ENCODE measurements at places on chromosomes 12 and 14. TPM values are rescaled to one million over a fixed set of nuclear protein-coding genes. Genes with fewer than 3 reads are reported as not detected.

The NFATC4 gene
- 33.5 TPM for total RNA-seq

The PROX2 gene
- not detected for total RNA-seq

The KRT7 gene
- total RNA-seq = 3.9 TPM

The TSHR gene
- not detected for total RNA-seq

The WDHD1 gene
- 1.8 TPM for total RNA-seq

The ACVRL1 gene
- total RNA-seq = 81.4 TPM

The MGST1 gene
- total RNA-seq = 1,071 TPM

The KERA gene
- total RNA-seq = not detected

The TMEM106C gene
- 49.7 TPM for total RNA-seq

The GDF3 gene
- total RNA-seq = not detected

The KRT75 gene
- total RNA-seq = not detected

The ANKRD33 gene
- total RNA-seq = not detected

The SSTR1 gene
- 0.94 TPM for total RNA-seq

The MYO1H gene
- total RNA-seq = not detected

The CACNA2D4 gene
- 15.4 TPM for total RNA-seq

The MYBPC1 gene
- 0.66 TPM for total RNA-seq

The FBRSL1 gene
- 2.4 TPM for total RNA-seq

The KRT72 gene
- not detected for total RNA-seq

The PLEKHD1 gene
- not detected for total RNA-seq

The LPAR5 gene
- total RNA-seq = 0.82 TPM

The SLC6A15 gene
- total RNA-seq = 8.3 TPM

The ARMH4 gene
- 3.1 TPM for total RNA-seq

The PLEK2 gene
- total RNA-seq = not detected

The RNASE12 gene
- total RNA-seq = not detected

The ZDHHC22 gene
- total RNA-seq = not detected

The HOXC4 gene
- 1.1 TPM for total RNA-seq

The SYNDIG1L gene
- 0.34 TPM for total RNA-seq

The NGB gene
- total RNA-seq = not detected

The TSPAN8 gene
- total RNA-seq = 9.5 TPM

The MMP17 gene
- total RNA-seq = 13.0 TPM

The CFAP251 gene
- 10.6 TPM for total RNA-seq

The BHLHE41 gene
- total RNA-seq = 21.8 TPM

The SLC17A8 gene
- total RNA-seq = not detected

The RNASE3 gene
- total RNA-seq = not detected

The AVPR1A gene
- total RNA-seq = 56.1 TPM

The TRIAP1 gene
- total RNA-seq = 31.8 TPM

The CNIH1 gene
- total RNA-seq = 120 TPM

The ADAM20 gene
- 2.0 TPM for total RNA-seq

The TRIM9 gene
- total RNA-seq = 2.6 TPM

The SERPINA4 gene
- total RNA-seq = not detected

The PNN gene
- total RNA-seq = 39.2 TPM

The NCKAP5L gene
- total RNA-seq = 23.9 TPM

The CD163 gene
- total RNA-seq = 1,297 TPM

The TRHDE gene
- 17.7 TPM for total RNA-seq

The ASCL1 gene
- not detected for total RNA-seq

The WIF1 gene
- total RNA-seq = not detected

The RTL1 gene
- not detected for total RNA-seq

The SELPLG gene
- 28.0 TPM for total RNA-seq

The HOXC9 gene
- 11.9 TPM for total RNA-seq

The FAM90A1 gene
- total RNA-seq = not detected

The TTC9 gene
- 0.38 TPM for total RNA-seq

The CEBPE gene
- total RNA-seq = not detected

The CAPZA3 gene
- not detected for total RNA-seq

The AACS gene
- total RNA-seq = 15.3 TPM

The POTEG gene
- not detected for total RNA-seq

The TAS2R9 gene
- not detected for total RNA-seq

The MDM1 gene
- 12.1 TPM for total RNA-seq

The CMTM5 gene
- not detected for total RNA-seq
